ENCODE measurements at places on chromosomes 4 and X.

DNA sequence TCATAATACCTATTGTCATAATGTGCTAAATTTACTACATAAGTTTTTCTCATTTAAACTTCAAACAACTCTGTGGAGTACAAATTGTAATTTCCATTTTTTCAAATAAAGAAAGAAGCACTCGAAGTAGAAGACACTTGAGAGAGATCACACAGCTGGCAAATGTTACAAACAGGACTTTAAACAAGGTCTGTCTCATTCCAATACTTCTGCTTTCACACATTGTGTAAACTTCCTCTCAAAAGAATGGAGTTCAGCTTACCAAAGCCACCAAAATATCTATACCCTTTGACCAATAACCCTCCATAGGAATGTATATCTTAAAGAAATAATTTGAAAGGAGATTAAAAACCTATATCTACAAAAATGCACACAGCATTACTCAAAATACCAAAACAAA is 88.3 kb downstream of the OPHN1 start:
- DNase-seq, result no peak

DNA sequence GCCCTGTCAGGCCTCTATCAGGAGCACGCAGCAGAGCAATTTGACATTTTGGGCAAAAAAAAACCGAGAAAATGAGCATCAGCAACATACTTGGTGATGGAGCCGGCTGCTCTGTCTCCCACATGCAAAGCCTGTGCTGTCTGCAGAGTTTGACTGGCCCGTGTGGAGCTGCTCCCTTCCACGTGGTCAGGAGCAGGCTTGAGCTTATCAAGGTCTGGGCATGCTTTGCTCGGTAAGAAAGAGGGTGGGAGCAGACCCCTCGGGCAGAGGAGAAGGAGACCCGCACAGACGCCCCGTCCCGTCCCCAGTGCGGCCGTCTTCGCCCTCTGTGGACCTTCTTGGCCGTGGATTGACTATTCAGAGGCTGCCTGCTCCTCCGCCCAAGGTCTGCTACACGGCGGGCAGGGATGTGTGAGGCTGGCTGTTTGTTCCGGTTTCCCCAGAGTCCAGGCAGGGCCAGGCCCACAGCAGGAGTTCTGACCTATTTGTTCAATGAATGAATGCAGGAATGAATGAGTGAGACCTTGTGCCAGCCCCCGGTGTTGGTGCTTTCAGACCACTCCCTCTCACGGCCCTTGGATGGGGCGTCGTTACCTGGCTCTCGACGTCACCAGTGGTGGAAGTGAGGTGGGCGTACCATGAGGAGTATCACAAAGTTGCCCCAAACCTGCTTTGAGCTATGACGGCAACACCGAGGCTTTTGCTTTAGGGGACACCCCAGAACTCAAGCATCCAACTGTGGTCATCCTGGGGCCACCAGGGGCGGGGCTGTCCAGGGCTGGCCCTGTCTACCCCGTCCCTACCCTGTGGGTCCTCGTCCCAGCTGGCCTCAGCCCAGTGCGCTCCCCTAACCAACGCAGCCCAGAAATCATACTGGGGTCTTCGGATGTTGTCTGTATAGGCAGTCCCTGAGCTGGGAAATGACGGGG is 54.7 kb upstream of the ADRA2C start:
- no peak for DNase-seq

DNA sequence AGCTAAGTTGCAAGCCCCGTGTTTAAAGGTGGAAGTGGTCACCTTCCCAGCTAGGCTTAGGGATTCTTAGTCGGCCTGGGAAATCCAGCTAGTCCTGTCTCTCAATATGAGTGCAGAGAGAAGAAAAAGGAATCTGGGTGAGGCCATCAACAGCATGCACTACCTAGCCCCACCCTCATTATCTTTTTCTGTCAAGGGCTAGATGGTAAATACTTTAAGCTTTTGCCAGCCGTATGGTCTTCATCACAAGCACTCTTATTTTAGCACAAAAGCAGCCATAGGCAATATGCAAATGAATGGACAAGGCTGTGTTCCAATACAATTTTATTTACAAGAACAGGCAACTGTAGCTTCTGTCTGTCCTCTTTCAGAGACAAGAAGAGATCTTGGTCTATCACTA is 282.9 kb downstream of the ZNF674 start:
- DNase-seq, result no peak

GRCh38 chr4:6688879-6689505 is 4.7 kb upstream of the S100P start:
- DNase-seq, result peak; percentile 71

DNA sequence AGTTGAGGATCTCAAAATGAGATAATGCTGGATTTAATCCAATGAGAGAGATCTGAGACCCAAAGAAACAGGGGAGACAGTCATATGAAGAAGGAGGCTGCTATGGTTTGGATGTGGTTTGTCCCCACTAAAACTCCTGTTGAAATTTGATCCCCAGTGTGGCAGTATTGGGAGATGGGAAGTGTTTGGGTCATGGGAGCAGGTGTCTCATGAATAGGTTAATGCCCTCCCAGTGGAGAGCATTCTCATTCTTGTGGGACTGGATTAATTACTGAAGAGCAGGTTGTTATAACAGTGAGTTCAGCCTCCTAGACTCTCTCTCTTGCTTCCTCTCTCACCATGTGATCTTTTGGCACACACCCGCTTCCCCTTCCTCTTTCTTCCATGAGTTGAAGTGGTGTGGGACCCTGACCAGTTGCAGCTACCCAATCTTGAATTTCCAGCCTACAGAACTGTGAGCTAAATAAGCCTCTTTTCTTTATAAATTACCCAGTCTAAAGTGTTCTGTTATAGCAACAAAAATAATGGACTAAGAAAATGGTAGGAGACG is 70.3 kb downstream of the PPEF2 start:
- no peak for DNase-seq

GRCh38 chrX:129641941-129642340 is 12.8 kb downstream of the APLN start:
- DNase-seq, result no peak

GRCh38 chr4:174222266-174222872 is 61.1 kb downstream of the FBXO8 start:
- DNase-seq, result no peak

DNA sequence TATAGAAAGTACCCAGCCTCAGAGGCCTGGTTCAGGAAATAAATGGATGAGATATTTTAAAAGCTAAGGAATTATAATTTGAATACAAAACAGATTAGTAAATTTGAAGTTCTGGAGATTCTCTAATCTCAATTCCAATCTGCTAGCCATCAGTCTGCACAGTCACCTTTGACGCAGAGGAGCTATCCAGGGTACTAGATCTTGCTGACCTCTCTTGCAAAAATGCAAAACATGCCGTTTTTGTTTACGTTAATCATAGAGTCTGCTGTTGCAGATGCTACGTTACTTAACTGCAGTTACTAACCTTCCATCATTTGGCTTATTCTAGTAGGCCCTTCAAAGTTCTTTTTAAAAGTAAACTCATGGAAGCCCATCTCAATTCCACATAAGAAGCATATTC is 10.4 kb downstream of the CCSER1 start:
- DNase-seq, result no peak

DNA sequence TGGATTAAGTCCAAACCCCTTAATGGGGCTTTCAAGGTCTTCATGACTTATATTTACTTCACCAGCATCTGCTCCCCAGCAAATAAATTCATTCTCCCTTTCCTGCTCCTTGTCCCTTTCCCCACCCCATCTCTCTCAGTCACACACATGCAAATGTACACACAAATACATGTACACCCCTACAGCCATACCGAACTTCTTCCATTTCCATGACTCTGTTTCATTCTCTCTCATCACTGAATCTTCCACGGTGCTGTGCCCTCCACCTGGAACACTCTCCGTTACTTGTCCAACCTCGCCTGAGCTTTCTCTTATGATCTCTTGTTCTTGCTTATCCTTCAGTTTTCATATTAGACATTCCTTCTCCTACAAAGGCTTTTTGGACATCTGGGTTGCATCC is 22.0 kb upstream of the RPA4 start:
- DNase-seq, result no peak

GRCh38 chr4:96708766-96709165 is 868.9 kb downstream of the PDHA2 start:
- DNase-seq, result no peak

GRCh38 chr4:158949099-158949498 is 153.8 kb upstream of the RAPGEF2 start:
- no peak for DNase-seq

GRCh38 chr4:6546681-6547447 is 28.1 kb upstream of the MAN2B2 start:
- peak; percentile 17 for DNase-seq

- no peak for DNase-seq
Observed at GRCh38 chr4:128853741-128854140, 44.2 kb downstream of the JADE1 start.

GRCh38 chrX:64427787-64428186 is 32.5 kb upstream of the MTMR8 start:
- no peak for DNase-seq

GRCh38 chr4:128337863-128338262 is 50.2 kb upstream of the PGRMC2 start:
- no peak for DNase-seq

- DNase-seq, result no peak
Observed at GRCh38 chr4:86247320-86247719, 112.5 kb downstream of the MAPK10 start.

- DNase-seq, result no peak
Observed at GRCh38 chr4:137267024-137267423, 265.3 kb downstream of the PCDH18 start.

GRCh38 chr4:138773321-138773720 is 242.3 kb upstream of the NOCT start:
- no peak for DNase-seq

- DNase-seq, result no peak
Observed at GRCh38 chr4:157104541-157104940, 28.6 kb downstream of the GLRB start.

DNA sequence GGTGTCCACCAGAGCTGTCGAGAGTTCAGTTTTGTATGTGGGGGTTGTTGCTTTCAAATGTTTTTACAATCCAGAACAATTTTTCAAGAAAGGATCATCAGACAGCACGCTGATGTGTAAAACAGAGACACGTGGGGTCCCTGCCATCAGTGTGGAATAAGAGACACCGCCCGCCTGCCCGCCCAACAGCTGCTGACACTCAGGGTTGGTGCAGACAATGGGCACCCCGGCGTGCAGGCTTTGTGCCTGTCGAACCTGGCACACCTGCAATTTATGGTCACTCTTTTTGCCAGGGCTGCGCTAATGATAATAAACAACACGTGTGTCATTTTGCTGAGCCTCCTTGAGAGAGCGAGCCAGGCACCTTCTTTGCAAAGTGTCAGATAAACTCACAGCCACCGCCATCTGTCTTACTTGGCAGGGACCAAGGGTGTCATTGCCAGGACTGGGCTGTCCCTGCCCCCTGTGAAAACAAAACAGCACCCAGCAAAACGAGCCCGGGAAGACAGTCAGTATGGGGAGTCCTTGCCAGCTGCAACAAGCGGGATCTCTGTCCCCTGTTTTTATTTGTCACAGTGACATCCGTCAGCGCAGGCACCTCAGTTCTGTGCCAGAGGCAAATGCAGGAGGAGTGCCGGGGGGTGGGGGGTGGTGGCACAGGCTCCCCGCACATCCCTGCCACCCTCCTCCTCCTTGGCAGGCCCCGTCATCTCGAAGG is 69.1 kb downstream of the PSAPL1 start:
- no peak for DNase-seq

DNA sequence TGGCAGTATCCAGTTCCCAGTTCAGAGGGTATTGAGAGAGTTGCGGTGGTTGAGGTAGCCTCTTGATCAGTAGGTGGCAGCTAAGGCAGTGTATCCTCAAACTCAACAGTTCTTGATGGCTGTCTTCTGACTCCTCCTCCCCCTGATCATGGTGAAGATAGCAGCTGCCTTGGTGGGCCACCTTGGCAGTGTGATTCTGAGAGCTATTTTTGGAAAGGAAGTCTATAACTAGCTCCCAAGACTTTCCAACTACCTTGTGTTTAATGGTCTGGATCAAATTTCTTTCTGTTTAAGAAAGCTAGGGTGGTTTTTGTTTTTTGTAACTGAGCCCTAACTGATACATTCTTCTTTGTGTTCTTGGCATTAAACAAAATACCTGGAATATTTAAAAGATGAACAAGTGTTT is 10.5 kb upstream of the TBC1D19 start:
- DNase-seq, result no peak

- no peak for DNase-seq
Observed at GRCh38 chrX:134244043-134244442, 7.1 kb downstream of the CCDC160 start.

GRCh38 chr4:107740950-107741701 is 21.1 kb upstream of the PAPSS1 start:
- no peak for DNase-seq

- DNase-seq, result no peak
Observed at GRCh38 chr4:150135134-150135772, 57.0 kb downstream of the DCLK2 start.

DNA sequence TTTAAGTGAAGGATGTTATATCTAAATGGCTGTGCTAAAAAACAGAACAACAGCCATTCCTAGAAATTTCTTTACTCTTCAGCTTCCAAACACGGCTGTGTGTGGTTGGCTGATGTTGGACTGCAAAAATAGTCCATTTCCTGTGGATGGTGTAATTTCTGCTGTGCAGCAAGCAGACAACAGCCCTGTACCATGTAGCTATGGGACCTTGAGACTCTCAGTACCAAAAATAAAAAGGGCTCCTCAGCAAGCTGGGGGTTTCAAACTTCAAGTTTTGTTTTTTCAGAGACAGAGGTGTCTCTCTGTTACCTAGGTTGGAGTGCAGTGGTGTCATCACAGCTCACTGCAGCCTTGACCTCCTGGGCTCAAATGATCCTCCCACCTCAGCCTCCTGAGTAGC is 18.1 kb downstream of the CD40LG start:
- DNase-seq, result no peak

- no peak for DNase-seq
Observed at GRCh38 chr4:127362686-127363085, 270.1 kb upstream of the INTU start.

GRCh38 chr4:84232309-84233095 is 266.6 kb downstream of the NKX6-1 start:
- DNase-seq, result no peak

DNA sequence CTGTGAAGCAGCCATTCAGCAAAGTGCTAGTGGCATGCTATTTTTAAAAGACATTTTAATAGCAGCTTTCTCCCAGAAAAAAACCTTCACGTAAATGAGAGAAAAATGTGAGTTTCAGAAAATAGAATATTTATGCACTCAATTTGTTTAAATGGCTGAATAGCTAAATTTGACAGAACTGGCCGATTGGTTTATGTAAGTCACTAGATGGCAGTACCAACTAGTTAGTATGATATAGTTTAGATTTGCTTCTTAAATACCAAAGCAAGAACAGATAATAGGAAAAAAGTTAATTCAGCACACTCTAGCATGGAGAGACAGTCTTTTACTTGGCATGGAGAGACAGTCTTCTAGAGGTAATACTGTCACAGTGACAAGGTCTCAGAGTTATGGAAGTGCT is 250.1 kb downstream of the SNCA start:
- no peak for DNase-seq

GRCh38 chr4:52259978-52260377 is 208.9 kb downstream of the SPATA18 start:
- DNase-seq, result no peak

DNA sequence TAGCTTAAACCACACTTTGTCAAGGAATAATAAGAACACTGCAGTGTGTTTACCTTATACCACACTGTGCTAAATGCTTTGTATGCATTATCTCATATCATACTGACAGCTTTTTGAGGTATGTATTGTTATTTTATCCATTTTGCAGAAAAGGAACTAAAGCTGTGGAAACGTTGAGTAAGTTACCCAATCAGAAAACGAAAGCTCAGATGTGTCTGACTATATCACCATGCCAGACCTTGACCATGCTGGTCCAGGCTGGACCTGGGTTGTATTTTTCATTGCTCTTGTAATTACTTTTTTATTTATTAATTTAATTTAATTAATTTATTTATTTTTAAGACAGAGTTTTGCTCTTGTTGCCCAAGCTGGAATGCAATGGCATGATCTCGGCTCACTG is 2.1 kb downstream of the HSD17B11 start:
- DNase-seq, result no peak

Measured in stimulated activated CD8-positive, alpha-beta memory T cell treated with anti-CD3 and anti-CD28 coated beads, Interleukin-7, amount 100 ng/mL, for 4 hours (primary cell).